Spleen (tissue), 13 donors: ENCODE measurements at places on chromosomes 16 and 17. TPM values are rescaled to one million over a fixed set of nuclear protein-coding genes. Genes with fewer than 3 reads are reported as not detected.

- DNase-seq, result no peak
These were observed 2.0 kb downstream of the KDM6B start for GRCh38 chr17:7835814-7836595.

DNA sequence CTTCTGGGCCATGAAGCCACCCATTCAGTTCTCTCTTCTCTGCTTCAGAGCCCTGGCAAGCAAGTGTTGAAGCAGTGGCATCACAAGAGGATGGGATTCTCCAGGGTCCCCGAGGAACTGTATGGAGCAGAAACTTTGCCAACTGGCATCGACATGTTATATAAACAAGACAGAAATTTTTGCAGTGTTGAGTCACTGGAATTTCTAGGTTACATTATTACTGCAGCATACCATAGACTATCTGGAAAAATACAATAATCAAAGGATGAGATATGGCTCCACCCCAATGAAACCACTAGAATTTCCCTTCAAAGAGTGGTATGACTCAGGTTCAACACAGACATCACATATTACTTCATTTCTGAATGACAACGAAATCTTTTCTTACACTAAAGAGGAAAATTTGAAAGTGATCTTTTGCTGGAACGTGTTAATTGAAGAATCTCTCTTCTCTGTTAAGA lies 343.0 kb upstream of the DYNLRB2 start:
- no peak for DNase-seq

DNA sequence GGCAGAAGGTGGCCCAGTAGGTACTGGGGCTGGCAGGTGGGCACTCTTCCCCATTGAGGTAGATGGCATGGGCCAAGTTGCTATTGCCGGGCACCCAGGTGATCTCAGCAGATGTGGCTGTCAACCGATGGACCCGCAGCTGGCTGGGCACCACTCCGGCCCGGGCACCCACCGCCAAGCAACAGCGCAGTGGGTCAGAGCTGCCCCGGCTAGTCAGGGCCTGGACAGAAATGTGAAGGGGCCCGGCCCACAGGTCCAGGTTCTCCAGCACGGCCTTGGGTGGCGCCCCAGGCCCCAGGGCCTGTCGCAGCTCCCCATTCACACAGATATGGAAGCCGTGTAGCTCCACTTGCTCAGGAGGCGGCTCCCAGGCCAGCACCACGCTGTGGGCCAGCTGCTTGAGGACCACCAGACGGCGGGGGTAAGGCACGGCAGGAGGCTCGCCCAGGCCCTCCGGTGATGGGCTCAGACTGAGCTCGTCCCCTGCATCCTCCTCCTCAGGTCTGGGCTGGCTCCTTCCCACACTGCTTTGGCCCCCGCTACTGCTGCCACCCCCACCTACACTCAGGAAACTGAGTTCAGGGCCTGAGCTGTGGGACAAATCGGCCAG lies 16.5 kb downstream of the TSPOAP1 start:
- no peak for DNase-seq

DNA sequence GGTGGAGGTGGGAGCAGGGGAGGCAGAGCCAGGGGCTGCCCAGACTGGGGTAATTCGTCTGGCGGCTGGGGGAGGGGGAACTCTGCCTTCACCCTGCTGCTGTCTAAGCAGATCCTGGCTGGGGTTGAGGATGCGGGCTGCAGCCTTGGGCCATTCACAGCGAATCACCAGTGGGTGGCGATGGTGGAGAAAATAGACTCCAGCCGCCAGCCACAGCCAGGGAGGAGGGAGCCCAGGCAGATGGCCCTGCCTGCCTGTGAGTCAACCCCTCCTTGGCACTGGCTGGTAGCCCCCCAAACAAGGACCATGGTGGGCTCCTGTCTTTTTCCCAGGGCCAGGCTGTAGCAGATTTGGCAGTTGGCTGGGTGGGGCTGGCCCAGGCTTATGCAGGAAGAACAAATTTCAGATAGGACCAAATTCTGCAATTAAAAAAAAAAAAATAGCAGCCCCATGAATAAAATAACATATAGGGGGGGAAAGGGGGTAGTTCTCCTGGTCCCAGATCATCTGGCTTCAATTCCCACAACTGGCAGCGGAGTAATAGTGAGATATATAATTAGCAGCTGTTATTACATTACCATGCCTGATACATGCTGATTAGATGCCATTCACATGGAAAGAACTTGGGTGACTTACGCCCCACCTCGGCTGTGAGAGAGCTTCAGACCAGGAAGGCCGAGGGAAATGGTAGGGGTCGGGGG lies 41.5 kb upstream of the CDH5 start:
- DNase-seq, result no peak

DNA sequence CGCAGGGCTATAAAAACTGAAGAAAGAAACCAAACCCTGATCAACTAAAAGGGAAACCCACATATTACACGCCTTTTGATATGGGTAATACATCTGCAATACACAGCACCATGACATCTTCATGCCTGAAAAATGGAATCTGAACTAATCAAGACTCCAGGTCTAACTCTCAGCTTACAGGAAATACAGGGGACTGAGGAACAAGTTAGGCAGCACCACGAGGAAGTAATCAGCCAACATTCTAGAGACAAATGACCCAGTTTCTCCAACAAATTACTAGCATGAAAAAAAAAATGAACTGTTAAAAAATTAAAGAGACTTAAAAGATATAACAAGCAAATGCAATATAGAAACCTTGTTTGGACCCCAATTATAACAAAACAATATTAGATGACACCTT lies 9.1 kb downstream of the SLC39A11 start:
- DNase-seq, result no peak

The KIF2B gene
- total RNA-seq, result not detected
